ENCODE measurements at places on chromosomes 2 and 18.

GRCh38 chr2:31347750-31348149, 66.8 kb downstream of the XDH start:
- no peak for DNase-seq

DNA sequence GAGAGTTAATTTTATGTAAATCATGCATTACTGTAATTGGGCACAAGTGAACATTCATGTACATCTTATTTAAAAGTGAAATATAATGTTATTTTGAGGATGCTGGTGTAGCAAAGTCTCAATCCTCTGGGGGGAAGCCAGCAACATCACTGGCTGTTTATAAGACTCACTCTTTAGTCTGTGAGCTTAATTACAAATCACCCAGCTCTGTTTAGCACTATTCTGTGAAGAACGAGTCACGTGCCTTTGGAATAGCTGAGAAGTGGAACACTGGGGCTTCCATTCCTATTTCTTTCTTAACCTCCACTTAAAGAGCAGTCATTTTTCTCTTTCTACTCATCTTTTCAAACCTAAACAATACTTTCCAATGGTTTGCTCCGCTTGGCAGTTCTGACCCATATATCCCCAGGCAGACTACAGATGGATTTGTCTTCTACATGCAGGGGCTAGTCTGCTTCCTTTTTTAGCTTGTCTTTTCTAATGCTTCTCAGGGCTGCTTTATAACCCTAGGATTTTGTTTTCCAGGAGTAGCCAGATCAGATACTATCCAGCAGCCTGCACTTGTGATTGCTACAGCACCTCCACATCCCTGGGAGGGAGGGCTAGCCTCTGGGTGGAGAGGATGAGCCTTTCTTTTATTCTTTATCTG, 95.3 kb upstream of the CAVIN2 start:
- no peak for DNase-seq

DNA sequence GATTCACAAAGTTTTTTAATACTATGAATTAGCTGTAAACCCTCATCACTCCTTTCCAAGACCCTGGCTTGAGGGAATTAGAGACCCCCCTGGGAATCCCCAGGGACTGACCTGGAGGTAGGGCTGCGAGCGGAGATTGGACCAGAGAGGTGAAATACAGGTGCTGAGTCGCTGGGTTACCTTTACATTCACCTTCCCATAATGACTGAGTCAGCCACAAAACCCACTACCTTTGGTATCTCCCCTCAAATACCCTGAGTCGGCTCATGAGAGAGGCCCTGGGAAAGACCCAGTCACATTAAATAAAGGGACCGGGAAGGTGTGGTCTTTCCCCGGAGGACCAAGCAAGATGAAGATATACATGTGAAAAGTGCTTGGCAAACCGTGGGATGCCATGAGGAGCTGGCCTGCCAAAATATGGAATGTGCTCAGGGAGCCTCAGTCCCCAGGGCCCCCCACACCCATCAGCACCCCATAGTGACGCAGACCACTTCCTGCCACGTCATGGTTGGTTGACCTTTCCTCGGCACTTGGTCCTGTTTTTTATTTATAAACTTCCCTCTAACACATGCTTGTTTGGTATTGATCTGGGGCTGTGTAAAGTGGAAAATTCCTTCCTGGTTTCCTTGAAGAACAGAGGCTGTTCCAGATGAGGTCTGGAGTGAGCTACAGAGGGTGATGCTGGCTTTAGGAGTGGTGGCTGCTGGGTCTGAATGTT, 51.4 kb downstream of the IL1RL2 start:
- no peak for DNase-seq

- no peak for DNase-seq
Measured at GRCh38 chr18:23134780-23135549, at the start of gene CABLES1. CABLES1 (plus strand) TSS chr18:23135485; CDS start chr18:23135763, 278 bp downstream.

DNA sequence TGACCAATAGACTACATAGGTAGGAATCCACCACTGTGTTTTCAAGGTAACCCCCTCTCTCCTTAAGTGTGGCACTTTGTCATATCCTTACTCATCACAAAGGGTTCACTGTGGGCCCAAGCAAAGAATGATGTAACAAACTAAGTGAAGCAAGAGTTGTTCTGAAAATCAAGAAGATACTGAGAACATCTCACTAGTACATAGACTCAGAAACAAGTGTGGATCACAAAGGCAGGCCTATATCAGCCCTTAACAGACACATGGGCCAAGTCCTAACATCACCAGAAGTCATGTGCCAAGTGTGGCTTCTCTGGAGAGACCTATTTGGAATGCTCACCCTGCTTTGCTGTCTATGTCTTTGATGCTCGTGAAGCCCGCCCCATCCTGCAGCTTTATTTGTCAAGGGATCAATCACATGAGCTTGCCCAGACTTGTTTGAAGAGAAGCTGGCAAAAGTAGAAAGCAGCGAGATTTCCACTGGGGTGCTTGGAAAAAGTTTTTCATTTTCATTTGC, 131.2 kb upstream of the TTC39C start:
- DNase-seq = no peak

DNA sequence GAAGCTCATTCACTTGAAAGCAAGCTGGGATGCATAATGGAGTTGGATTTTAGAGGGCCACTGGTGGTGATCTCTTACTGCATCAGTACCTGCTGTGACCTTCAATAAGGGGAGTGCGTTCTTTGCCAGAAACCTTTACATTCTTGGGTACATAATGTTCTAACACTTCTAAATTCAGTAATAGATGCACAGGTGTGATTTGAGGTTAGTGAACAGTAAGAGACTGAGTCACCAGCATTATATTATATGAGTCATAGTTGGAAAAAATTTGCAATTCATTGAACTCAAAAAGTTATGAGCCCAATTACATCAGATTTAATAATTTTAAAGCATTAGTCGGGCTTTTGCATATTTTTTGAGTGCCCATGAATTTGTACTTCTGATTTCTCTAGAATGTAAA, 803.3 kb downstream of the ADCYAP1 start:
- DNase-seq = no peak

- DNase-seq = no peak
Measured at GRCh38 chr18:30056528-30056927, 986.0 kb downstream of the DSC3 start.

DNA sequence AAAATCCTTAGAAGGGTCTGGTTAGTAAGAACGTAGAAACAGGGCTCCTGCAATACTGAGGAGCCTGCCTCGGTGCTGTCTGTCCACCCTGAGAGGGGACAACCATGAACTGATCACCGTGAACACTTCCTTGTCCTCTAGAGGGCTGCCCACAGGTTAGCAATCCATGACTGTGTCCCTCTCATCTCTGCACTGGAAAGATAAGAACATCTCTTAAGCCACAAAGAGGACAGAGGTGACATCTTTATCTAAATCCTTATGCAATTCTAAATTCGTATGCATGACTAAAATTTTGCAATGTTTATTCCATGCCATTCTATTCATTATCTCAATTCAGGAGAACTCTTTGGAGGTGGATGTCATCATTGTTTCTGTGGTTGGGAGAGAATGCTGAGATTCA, 12.8 kb downstream of the EFR3B start:
- no peak for DNase-seq

DNA sequence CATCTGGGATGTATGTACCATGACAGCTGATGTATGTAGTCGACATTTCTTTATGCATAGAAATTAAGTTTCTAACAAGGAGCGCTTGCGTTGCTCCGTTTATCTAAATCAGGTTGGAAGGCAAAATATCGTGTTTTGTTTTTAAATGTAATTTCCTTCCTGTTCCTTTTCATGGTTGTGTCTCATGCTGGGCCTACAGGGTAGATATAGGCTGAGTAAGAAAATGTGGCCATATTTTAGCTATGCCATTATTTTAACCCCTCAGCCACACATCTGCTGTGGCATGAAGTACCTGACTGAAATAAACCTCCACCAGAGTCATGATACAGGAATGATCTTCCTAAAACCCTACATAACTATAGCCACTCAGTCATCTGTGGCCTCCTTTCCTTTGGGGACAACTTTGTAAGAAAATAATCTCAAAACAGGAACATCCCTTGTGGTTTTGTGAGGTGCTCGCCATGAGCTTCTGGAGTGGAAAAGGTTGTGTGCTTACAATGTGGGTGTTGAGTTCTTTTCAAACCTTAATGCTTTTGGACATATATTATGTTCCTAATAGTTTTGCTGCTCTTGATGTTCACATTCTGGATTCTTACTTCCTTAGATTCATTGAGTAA, 214.3 kb downstream of the FAM210A start:
- no peak for DNase-seq

GRCh38 chr2:10873790-10874437, 37.8 kb upstream of the KCNF1 start:
- no peak for DNase-seq

All from activated CD8-positive, alpha-beta memory T cell treated with anti-CD3 and anti-CD28 coated beads for 1 hour (primary cell).